ENCODE measurements at places on chromosomes 11 and 22.

- DNase-seq = no peak
These were observed 26.4 kb downstream of the AMOTL1 start for GRCh38 chr11:94794287-94795168.

DNA sequence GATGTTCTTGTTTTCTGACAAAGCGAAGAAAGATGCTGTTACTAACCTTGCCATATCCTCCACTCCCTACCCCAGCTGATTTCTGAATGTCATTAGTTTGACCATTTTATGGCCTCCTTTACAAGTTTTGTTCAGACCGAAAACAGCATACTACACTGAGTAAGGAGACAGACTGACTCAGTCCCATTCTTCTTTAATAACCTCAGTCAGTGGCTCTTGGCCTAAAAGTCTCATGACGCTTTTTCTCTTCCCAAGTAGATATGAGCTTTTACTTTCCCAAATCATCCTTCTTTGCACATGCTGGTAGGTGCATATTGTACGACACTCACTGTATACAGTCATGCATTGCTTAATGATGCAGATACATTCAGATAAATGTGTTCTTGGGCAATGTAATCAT is 8.0 kb upstream of the FIBIN start:
- no peak for DNase-seq

GRCh38 chr11:128375961-128376360 is 211.4 kb downstream of the ETS1 start:
- DNase-seq = no peak

DNA sequence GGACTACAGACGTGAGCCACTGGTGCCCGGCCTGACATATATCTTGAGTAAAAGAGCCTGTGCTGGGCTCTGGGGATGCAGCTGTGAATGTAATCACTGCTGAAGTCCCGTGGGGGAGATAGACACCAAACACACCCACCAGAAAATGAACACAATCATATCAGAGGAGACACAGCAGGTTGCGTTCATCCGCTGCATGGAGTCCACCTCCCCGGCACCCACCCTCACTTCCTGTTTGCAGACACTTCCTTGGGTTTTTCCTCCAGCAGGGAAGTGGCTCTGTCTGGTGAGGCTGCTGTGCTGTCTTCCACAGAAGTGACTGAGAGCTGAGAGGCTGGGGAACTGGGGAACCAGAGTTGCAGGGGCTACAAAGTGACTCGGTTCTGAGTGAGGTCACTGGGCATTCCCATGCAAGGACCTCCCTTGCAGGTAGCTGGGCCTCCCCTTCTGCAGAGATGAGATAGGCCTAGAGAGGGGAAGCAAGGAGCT is 7.2 kb downstream of the MICALL1 start:
- no peak for DNase-seq

DNA sequence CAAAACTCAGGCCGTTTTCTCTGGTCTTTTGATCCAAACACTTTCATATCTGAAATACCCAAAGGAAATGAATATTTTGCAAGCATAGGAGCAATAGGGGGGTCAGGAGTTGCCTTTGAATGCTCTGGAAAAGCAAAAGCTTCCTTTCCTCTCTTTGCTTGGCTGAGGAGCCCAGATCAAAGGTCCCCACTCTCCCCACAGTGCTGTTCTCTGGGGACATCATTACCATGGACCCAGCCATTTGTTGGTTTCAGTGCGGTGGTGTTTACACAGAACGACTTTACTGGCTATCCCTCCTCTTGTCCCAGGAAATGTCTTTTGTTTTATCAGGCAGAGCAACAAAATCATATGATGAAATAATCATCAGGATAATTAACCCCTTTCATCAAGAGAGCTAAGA is 1089.1 kb downstream of the TBC1D22A start:
- DNase-seq = no peak

GRCh38 chr11:2777871-2778629 is 78.3 kb upstream of the KCNQ1OT1 start:
- DNase-seq = no peak

DNA sequence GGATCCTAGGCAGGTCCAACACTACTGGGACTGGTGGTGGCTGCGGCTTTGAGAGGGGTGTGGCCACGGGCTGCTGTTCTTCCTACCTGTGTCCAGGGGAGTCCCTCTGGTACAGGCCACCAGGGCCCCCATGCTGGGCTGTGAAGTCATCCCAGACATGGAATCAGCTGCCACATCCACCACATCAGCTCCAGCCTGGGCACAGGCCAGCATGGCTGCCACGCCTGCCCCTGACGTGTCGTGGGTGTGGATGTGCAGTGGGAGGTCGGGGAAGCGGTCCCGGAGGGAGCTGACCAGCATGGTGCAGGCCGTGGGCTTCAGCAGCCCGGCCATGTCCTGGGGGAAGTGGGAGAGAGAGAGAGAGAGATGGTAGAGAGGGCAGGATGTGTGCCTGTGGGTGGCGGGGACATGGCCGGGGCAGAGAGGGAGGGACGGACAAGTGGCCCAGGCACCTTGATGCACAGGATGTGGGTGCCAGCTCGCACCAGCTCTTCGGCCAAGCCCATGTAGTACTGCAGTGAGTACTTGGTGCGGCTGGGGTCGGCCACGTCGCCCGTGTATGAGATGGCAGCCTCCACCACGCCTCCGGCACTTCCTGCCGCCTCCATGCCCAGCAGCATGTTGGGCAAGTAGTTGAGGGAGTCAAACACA is 6.2 kb upstream of the LRFN4 start:
- DNase-seq = no peak

DNA sequence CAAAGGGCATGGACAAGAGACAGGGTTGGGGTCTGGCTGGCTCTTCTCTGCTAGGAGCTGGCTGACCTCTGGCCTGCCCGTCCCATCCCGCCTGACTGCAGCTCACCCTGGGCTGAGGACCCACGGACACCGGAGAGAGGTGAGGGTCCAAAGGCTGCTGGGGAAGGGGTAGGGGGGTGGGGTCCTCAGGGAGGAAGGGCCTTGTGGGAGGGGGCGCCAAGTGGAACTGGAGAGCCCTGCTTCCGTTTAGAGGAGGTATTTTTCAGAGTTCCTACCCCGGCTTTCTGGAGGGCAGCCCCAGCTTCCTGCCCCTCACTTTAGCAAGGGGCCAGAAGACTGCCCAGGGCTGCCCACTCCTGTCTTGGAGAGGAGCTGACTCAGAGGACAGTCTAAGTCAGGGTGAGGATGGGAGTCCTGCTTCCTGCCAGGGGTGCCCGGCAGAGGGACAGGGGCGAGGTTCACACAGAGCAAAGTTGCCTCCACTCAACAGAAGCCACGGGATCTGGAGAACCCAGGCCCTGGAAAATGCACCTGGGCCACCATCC is 7.1 kb downstream of the LARGE2 start:
- no peak for DNase-seq

DNA sequence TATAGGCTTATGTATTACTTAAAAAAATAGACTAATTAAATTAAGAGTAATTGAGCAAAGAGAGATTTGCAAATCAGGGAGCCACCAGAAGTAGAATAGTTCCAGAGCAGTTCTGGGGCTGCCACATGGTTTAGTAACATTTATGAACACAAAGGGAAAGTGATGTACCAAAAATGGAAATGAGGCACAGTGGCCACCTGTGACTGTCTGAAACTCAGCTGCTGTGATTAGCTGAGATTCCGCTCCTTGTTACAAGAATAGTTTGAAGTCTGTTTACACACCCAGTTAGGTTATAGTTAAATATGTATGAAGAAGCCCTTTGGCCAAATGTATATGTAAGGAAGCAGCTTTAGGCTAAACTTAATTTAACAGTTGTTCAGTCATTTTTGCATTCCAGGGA is 901.5 kb upstream of the CHORDC1 start:
- DNase-seq = no peak

DNA sequence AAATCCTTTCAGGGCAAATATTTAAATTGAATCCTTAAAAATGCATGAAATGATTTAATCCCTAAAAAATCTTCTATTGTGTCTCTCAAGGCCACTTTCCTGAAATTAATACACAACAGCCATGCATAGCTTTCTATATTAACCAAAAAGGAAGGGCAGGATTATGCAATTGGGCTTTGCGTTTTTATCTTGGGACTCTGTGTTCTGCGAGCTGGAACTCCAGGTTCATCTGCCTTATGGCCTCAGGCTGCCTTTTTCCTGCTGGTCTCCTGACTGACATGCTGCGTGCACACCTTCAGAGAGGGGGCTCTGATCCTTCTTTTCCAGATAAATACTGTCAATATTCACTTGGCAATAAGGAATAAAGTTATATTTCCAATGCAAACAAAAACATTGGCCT is 141.7 kb upstream of the GRIA4 start:
- no peak for DNase-seq

DNA sequence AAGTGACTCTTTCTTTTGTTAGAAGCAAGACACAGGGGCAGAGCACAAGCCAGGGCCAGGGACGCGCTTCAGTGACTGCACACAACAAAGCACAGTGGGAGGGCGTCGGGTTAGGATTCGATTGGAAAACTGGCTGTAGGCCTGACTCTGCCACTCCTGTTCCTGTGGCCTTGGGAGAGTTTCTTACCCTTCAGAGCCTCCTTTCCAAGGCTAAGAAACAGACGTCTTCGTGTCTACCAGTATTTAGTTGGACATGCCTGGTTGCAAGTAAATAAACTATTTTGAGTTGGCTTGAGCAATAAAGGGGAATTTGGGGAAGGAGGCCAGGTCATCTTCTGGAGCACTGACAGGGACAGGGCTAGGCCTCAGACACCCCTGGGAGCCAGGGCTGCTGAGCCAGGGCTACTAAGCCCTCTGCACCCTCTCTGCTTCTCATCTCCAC is 549.1 kb downstream of the INSC start:
- DNase-seq = no peak

GRCh38 chr11:16881074-16881709 is 133.0 kb downstream of the PLEKHA7 start:
- DNase-seq = no peak

DNA sequence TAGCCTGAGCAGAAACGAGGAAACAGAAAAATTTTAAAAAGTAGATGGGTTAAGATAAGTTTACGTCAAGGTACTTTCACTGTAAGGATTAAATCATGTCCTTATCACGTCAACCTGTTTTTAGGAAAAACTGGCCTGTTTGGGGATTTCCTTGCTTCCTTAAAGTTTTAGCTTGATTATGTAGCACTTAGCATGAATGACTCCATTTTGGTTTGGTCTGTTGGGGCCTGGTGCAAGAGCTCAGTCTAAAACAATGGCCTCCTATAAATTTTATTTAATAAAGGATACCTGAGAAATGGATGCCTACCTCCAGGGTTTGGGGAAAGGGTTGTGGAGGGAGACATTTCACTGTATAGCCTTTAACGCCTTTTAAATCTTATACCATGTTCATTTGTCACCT is 33.2 kb upstream of the CSTF3 start:
- DNase-seq = no peak

DNA sequence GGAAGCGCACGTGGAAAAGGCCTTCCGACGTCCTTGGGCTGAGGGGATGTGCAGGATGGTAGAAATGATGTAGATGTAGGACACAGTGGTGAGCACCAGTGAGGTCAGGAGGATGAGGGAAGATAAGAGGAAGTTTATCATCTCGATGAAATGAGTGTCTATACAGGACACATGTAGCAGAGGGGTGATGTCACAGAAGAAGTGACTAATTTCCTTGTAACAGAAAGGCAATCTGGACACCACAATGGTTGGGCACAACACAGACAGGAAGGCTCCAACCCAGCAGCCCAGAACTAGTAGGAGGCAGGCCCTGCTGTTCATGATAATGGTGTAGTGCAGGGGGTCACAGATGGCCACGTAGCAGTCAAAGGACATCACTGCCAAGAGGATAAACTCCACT is 35.0 kb upstream of the OR6M1 start:
- DNase-seq = no peak

- DNase-seq = no peak
These were observed 48.5 kb upstream of the VPREB1 start for GRCh38 chr22:22196018-22196533.

- no peak for DNase-seq
These were observed 12.8 kb downstream of the PITPNB start for GRCh38 chr22:27906241-27906640.

DNA sequence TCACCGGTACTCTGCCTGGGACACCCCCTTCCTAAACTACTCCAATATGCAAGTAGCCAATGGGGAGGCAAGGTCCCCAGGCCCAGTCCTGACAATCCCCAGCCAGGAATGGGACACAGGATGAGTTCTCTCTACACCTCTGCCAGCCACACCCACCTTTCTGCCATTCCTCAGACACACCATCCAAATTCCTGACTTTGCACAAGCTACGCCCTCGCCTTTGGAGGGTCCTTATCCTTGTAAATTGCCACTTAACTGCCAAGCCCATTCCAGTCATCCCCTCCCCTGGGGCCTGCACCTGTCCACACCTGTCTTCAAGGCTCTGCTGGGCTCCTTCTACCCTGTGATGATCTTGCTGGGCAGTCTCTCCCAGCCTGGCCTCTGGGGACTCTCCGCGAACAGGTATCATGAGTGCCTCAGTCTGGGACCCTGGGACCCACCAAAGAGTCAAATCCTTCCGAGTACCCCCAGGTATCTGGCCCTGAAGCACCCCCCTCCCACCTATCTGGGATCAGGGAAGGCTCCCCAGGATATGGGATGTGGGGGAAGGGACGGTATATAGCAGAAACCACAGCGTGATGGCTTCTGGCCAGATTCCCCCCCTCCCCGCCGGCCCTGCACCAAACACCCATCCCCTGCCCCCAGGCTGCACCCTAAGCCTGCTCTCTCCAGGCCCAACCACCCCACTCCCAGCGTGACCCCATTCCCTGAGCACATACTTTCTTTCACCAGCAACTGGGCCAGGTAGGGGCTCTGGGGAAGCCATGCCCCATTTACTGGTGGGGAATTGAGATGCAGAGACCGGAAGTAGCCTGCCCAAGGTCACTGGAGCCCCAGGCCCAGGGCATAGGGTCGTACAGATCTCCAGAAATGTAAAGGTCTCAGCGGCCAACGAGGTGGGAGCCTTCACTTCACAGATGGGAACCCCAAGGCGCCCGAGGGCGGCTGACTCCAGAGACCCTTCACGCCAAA is 806 bp downstream of the ARAP1 start:
- no peak for DNase-seq

- no peak for DNase-seq
These were observed 42.5 kb upstream of the CHKA start for GRCh38 chr11:68163691-68164090.

DNA sequence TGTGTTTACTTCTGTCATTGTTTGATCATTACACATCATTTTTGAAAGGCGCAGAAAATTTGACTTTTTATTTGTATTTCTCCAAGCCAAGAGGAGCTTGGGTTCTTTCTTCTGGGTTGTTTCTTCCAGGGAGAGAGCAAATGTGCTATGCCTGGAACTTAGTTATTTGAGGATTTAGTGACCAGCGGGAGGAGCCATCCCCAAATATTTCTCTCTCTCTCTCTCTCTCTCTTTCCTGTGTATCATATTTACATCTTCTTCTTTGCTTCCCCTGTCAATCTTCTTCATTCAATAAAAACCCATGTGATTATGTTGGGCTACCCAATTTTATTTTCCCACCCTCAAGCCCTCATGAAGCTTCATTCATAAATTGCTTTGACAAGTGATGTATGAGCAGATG is 534.5 kb downstream of the LRRC4C start:
- no peak for DNase-seq

- no peak for DNase-seq
These were observed 27.3 kb upstream of the CREB3L1 start for GRCh38 chr11:46249938-46250744.

GRCh38 chr11:64533501-64533900 is 57.5 kb upstream of the SLC22A12 start:
- no peak for DNase-seq

Measured in mesothelial cell of epicardium (in vitro differentiated cells).